Stimulated activated CD4-positive, alpha-beta T cell treated with anti-CD3 and anti-CD28 coated beads, Interleukin-12 subunit alpha, Interleukin-12 subunit beta, amount 100 ng/mL, for 4 hours (primary cell): ENCODE measurements at places on chromosomes 7 and 10.

DNA sequence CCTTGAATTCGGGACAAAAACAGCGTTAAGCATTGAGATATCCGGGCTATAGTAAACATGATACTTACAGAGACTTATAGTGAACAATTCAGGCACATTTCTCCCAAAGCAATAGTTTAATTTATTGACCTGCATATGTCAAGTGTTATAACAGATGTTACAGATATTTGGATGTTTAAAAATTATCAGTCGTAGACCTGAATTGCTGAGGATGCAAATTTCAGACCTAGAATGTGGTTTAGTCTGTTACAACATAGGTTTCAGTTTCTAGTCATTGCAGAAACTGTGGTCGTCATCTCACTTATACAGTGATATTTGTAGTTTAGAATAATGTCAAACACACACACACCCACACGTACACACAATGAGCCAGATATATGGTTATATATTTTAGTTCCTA lies 85.2 kb downstream of the VTI1A start:
- DNase-seq, result no peak

DNA sequence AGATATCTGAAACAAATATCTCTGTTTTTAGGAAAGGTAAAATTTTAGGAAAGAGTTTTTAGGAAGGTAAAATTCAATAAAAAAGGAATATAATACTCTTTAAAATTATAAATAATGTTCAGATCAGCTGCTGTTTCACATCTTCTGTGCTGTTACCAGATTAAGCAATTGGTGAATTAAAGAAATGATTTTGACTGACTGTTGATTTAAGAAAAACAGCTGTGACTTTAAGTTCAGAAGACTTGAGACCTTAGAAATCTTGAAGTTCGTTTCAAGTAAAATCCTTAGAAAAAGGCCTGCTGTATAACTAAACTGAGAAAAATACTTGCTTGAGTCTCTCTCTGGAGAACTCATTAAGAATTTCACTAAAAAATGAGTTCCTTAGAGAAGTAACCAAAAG lies 250.6 kb downstream of the DOCK4 start:
- no peak for DNase-seq

GRCh38 chr10:44971935-44972757 lies 6.5 kb downstream of the DEPP1 start:
- no peak for DNase-seq

GRCh38 chr10:133308421-133309099 lies at the start of the genes TUBGCP2 and ZNF511:
Gene TUBGCP2 (minus strand): TSS chr10:133308872. CDS start chr10:133302941, 5,931 bp downstream.
Gene ZNF511 (plus strand): TSS chr10:133308914. CDS start chr10:133308944, 30 bp downstream.
- DNase-seq, result peak; percentile 90

GRCh38 chr10:131746241-131746711 lies 154.5 kb upstream of the PPP2R2D start:
- no peak for DNase-seq
